ENCODE measurements at places on chromosomes 4 and X. TPM values are rescaled to one million over a fixed set of nuclear protein-coding genes. Genes with fewer than 3 reads are reported as not detected.

The SASH3 gene
- 135 TPM for total RNA-seq

The UGT2B11 gene
- total RNA-seq = not detected

The TMEM31 gene
- total RNA-seq = not detected

The CHST7 gene
- total RNA-seq = 32.0 TPM

The ADGRG4 gene
- total RNA-seq = 0.03 TPM
